ENCODE measurements at places on chromosomes 4 and X.

DNA sequence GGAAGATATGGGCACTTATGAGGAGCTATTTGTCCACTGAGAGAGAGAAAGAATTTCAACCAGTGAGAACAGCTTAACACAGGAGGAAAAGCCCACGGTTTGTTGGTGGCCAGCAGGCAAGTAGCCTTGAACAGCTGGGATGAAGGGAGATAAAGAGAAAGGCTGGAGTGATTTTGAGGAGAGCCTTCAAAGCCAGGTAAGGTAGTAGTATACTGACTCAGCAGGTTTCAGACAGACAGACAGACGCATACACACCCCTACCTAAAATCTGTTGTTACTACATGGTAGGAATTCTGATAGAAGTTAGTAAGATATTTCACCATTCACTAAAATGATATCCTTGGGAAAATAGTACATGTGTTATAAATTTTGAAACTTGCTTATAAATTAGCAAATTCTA is 60.5 kb downstream of the SEC24D start:
- DNase-seq = no peak

- DNase-seq = peak; percentile 47
Measured at GRCh38 chr4:77821775-77822174, 2.6 kb upstream of the CNOT6L start.

DNA sequence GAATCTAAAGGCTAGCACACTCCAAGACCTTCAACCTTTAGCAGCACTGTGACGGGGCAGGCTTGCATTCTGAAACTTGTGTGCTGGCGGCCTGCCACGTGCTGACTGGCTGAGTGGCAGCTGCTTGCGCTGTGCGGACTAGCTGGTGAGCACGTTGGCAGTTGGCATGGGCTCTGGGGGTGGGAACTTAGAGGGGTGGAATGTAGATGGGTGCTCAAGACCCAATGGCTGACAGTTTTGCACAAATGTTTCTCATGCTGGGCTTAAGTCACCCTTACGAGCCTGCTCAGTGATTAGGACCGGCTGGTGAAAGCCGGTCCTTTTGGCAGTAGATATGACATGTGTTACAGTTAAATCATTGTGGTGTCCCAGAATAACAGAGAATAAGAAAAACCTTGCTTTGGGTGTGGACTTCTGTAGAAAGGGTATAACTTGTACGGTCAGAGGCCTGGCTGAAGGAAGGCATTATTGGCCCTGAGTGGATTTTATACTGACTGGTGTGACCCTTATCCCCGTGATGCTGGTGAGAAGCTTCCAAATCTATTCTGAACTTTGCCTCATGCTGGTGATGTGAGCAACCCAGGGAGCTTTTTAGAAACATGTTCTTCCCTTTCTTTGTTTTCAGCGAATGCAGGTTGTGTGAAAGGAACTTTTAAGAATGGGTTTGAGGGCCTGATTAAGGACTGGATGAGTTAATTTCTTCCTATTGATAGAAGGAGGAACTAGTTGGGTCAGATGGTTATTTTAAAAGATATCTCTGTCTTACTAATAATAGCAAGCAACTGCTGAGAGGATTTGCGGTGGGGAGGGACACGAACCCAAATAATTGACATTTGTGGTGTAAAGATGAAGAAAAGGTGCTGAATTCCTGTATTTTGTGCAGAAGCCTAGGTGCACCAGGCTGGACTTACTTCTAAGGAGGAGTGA is 107.4 kb upstream of the SLC4A4 start:
- no peak for DNase-seq

- no peak for DNase-seq
Measured at GRCh38 chr4:98586291-98586961, 72.0 kb downstream of the TSPAN5 start.

DNA sequence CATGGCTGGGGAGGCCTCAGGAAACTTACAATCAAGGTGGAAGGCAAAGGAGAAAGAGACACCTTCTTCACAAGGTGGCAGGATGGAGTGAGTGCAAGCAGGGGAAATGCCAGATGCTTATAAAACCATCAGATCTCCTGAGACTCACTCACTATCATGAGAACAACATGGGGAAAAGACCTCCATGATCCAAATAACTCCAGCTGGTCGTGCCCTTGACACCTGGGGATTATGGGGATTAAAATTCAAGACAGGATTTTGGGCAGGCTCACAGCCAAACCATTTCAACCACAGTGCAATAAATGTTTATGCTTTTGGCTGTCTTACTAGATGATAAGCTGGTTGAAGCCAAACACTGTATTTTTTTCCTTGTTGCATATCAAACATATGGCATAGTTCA is 1112.4 kb downstream of the STIM2 start:
- no peak for DNase-seq

DNA sequence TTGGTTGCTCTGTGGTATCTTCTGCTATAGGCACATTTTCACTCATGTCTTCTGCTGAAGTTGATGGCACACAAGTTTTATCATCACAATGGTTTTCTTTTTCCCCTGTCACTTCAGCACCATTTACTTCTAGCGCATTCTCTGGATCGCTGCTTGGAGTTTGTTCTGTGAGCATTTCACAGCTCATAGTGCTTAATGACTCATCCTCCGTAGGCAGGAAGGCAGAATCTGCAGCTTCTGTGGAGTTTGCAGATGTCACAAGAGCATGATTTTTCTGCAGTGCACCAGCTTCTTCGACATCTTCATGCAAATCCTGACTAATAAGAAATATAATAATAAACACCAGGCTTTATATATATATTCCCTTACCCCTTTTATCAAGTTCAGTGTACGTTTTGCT is 83.6 kb downstream of the CHM start:
- DNase-seq = no peak

GRCh38 chr4:99749445-99750391 is 66.9 kb upstream of the DAPP1 start:
- DNase-seq = no peak

DNA sequence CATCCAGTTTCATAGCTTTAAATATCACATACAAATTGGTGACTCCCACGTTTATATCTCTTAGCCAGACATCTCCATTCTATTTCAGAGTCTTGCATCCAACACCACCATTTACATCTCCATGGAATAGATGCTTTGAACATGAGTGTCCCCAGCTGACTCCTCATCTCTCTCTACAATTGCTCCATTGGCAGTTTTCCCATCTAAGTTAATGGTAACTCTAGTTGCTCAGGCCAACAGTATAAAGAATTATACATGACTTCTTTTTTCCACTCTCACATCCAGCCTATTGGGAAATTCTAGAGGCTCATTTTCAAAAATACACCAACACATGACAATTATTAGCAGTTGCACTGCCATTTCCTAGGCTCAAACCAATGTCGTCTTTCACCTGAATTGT is 388.2 kb downstream of the STIM2 start:
- no peak for DNase-seq

DNA sequence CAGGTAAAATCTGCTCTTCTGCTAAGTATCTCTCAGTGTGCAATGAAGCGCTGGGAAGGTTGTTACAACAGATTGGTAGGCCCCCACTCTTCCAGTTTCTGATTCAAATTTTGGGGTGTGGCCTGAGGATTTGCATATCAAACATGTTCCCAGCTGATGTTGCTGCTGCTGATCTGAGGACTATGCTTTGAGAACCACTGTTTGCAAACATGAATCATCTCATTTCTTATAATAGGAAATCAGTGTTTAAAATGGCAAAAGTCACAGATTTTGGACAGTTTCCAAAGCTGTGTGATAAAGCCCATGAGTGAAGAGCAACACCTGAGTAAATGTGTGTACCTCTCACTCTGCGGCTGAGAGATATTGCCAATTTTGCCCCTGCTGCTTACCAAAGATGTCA is 36.2 kb upstream of the NDNF start:
- DNase-seq = no peak

GRCh38 chr4:26522478-26522877 is 32.2 kb upstream of the CCKAR start:
- no peak for DNase-seq

DNA sequence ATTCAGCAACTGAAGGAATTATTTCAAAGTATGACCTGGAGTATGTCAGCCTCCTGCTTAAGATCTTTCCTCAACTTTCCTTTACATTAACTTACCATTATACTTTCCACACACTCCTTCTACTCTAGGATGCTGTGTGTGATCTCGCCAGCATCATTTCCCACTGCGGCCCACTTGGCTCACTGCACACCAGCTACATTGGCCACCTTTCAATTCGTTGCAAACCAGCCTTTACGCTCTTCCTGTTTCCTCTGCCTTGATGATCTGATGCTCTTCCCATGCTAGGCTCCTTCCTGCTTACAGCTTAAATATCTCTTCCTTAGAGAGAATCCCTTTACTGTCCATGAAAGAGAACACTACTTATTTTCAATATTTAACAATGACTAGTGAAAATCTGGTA is 95.1 kb downstream of the GPM6A start:
- DNase-seq = no peak

GRCh38 chr4:126719852-126720251 is 912.9 kb upstream of the INTU start:
- no peak for DNase-seq
